ENCODE measurements at places on chromosomes 16 and 17.

GRCh38 chr17:43578404-43578698 lies 32.2 kb upstream of the ETV4 start:
- no peak for DNase-seq

DNA sequence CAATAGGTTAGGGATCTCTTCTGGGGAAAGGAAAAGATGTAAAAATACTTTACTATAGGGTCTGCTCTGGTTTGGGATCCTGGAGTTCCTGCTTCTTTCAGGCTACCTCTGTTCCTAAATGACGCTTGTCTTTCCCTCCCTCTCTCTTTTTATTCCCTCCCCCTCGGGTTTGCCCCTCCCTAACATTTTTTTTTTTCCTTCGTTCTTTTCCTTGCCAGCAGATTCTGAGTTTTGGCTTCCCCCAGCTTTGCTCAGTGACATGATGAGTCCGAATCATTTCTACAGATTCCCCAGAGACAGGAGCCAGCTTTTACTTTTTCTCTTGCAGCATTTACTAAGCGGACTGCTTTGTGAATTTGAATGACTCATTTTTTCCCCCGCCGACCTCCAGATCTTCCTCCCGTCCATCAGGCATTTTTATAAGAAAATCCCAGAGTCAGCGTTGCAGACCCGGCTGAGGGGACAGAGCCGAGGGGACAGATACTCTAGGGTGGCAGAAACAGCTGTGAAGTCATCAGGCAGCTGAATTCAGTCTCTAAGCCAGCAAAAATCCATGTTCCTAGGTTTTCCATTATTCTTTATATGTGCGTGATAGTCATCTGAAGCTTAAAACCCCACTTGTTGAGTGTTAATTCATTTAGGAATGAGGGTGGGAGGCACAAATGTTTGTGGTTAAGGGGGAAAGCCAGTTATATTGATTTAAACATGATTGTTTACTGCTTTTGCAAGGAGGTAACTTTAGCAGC lies at the start of gene TMEM100:
Gene TMEM100, minus strand, starts transcription at position 123 of the 746 bp plus-strand sequence. CDS start 1,794 bp downstream, outside the sequence.
- no peak for DNase-seq

GRCh38 chr16:16143931-16144330 lies 79.4 kb downstream of the ABCC6 start:
- no peak for DNase-seq

- no peak for DNase-seq
Measured at GRCh38 chr16:83808573-83809014, 816 bp downstream of the HSBP1 start.

DNA sequence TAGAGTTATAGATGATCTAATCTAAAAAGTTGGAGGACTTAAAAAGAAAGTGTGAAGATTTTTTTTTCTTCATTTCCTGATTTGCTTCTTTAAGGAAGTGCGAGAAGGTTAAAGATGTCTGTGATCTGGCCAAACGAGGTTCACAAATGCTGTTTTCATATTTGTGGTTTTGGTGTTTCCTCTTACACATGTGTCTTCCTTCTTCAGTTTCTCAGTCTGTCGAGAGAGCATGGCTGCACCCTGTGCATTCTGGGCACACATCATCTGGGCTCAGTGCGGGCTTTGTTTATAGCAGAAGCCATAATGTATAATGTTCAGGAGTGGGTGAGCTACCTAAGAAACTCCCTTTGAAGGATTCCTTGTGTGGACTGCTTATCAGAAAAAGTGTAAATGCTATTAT lies 260.4 kb upstream of the TBX2 start:
- DNase-seq = no peak

DNA sequence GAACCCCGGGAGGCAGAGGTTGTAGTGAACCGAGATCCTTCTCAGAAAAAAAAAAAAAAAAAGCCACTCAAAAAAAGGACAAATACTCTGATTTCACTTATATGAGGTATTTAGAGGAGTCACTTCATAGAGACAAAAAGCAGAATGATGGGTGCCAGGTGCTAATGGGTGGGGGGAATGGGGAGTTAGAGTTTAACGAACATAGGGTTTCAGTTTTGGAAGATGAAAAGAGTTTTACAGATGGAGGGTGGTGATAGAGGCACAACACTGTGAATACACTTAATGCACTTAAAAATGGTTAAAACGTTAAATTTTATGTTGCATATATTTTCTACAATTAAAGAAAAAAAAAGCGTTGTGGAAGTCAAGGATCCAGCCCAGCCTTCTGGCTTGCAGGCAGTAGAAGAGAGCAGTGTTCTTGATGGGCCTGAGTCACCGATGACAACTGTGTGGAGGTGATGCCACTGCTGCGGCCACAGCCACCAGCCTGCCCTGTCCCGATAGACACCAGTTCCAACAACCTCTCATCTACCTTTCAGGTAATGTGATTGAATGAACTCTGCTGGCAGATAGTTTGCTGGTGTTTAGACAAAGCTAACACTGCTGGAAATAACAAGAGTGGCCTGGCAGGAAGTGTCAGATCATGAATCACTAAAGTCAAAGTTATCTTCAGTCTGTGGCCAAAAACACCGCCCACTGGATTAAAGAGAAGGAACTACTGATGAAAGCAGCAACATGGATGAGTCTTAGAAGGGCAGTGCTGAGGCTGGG lies 49.9 kb upstream of the COX10 start:
- DNase-seq = no peak

GRCh38 chr16:69924777-69925191 lies 26.4 kb upstream of the CLEC18A start:
- DNase-seq = no peak

DNA sequence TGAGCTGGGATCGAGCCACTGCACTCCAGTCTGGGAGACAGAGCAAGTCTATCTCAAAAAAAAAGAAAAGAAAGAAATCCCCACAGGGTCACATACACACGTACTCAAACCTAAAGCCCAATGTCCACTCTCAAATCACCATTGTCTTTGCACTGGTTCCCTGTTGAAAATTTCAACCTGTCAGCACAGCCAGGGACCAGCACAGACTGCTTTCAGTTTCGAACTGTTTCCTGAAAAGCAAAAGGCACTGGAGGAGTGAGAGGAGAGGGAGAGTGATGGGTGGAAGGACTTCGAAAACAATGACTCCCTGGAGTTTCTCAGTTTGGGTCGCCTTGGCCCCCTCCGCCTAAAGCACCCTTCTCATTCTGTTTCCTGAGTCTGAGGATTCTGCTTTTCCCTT lies 9.0 kb upstream of the CD300C start:
- DNase-seq = no peak

DNA sequence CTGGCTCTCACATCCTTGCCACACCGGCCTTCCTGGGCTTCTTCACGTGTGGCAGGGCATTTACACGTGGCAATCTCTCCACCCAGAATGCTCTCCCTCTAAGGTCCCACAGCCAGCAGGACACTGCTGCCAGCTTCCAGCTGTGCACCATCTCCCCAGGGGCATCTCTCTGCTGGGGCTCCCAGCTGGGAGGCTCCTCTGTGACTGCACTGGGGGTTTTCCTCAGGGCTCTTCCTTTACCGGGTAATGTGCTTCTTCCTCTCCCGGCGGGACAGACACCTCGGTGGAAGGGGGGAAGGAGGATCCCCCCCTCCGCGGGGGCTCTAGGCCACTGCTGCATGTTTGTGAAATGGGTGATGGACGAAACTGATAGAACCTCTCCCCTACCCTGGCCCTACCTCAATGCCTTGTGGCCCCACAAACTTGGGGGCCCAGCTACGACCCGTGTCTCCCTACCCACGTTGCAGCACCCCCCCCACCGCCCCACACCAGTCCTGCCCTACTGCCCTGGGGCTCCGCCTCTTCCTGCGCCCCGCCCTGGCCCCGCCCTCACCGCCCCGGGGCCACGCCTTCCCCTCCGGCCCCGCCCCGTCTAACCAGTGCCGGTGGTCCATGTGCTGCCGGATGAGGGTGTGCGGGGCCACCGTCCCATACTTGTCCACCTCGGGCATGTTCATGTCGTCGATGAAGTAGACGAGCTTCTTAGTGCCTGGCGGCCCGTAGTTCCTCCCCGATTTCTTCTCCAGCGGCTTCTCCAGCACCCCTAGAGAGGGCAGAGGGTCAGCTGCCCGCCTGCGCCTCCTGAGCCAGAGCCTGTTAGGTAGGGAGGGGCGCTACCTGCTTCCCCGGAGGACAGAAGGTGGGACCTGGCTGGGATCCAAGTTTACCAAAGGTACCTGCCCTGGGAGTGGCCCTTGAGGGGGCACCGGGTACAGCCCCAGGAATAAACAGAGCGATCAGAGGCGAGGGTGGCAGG lies 92.6 kb downstream of the DNAH17 start:
- no peak for DNase-seq

DNA sequence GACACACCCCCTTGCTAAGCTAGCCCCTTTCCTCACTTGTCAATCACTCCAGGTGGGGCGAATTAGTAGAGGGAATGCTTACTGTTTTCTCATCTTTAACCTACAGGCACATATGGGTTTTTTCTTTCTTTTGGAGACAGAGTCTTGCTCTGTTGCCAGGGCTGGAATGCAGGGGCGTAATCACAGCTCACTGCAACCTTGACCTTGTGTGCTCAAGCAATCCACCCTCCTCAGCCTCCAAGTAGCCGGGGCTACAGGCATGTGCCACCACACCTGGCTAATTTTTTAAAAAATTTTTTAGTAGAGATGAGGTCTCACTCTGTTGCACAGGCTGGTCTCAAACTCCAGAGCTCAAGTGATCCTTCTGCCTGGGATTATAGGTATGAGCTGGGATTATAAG lies 38.7 kb upstream of the RHBDL3 start:
- no peak for DNase-seq

- no peak for DNase-seq
Measured at GRCh38 chr16:10950393-10950792, 6.0 kb downstream of the CLEC16A start.

- DNase-seq = no peak
Measured at GRCh38 chr16:50425648-50426047, 56.9 kb upstream of the BRD7 start.

- DNase-seq = no peak
Measured at GRCh38 chr16:66442502-66443268, 15.6 kb downstream of the BEAN1 start.

DNA sequence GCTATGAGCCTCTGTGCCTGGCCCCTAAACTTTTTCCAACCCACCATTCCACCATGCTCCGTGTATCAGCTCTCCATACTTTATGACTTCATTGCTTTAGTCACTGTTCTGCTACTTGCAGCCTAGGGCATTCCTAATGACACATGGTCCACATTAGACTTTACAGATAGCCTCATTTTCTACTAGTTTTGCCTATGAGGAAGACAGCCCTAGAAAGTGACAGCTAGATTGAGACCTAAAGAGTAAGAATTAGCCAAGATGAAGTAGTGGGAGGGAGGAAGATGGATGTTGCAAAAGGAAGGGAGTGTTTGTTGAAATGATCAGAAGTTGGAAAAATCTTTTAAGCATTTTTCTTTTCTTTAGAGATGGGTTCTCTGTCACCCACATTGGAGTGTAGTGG lies 11.0 kb downstream of the C16orf54 start:
- no peak for DNase-seq

GRCh38 chr17:12523244-12523643 lies 142.4 kb upstream of the MYOCD start:
- DNase-seq = no peak

- DNase-seq = no peak
Measured at GRCh38 chr16:4688674-4689045, 4.7 kb upstream of the NUDT16L1 start.

DNA sequence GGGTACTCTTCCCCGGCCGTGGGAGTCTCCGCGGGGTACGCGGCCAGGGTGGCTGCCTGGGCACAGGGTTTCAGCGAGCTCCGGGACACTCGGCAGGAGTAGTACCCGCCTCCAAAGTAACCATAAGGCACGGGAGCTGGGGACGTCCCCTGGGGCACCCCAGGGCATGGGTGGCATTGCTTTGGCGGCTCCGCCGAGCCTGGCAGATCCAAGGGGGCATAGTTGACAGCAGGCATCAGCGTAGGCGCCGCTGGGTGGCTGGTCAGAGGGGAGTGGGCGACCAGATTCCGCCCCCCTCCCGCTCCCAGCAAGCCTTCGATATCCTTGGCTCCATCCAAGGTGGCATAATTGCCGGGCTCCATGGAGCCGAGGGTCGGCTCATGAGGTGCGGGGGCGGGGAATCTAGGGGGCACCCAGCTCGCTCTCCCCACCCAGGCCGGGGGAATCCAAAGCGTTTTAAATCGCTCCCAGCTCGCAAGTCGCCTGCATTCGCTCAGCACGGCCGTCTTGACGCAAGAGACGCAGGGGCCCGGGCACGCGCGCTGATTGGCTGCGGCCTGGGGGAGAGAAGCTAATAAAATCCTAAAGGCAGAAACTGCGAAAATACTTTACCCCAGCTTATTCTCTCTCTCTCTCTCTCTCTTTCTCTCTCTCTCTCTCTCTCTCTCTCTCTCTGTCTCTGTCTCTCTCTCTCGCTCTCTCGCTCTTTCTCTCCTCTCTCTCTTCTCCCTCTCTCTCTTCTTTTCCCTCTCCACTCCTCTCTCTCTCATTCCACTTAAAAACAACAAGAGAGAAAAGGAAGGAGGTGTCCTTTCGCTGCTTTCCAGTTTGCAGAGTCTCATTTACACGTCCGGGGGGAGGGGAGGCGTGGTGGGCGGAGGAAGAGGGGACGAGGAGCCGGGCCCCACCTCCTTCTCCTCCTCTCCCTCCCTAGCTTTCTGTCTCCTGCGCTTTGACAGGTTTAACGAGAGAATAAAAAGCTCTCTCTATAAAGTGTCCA lies at the start of gene HOXB13:
Gene HOXB13, minus strand, starts transcription at position 519 of the 1,000 bp plus-strand sequence. Its CDS starts 157 bp downstream, at position 362.
- DNase-seq = no peak

DNA sequence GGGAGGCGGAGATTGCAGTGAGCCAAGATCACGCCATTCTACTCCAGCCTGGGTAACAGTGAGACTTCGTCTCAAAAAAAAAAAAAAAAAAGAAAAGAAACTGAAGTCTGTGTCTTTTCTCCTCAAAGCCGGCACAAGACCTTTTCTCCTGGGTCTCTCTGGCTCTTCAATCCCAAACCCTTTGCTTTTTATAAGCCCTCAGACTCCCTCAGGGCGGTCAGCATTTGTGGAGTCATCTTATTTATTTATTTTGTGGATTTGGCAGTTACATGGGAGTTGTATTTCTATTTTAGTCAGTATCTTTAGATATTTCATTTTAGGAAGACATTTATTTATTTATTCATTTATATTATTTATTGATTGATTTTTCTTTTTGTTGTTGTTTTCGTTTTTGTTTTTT lies 57.7 kb upstream of the MAP3K14 start:
- DNase-seq = no peak

- DNase-seq = no peak
Measured at GRCh38 chr16:62014319-62014923, 21.8 kb downstream of the CDH8 start.

- no peak for DNase-seq
Measured at GRCh38 chr17:44216173-44216572, 3.3 kb downstream of the UBTF start.

DNA sequence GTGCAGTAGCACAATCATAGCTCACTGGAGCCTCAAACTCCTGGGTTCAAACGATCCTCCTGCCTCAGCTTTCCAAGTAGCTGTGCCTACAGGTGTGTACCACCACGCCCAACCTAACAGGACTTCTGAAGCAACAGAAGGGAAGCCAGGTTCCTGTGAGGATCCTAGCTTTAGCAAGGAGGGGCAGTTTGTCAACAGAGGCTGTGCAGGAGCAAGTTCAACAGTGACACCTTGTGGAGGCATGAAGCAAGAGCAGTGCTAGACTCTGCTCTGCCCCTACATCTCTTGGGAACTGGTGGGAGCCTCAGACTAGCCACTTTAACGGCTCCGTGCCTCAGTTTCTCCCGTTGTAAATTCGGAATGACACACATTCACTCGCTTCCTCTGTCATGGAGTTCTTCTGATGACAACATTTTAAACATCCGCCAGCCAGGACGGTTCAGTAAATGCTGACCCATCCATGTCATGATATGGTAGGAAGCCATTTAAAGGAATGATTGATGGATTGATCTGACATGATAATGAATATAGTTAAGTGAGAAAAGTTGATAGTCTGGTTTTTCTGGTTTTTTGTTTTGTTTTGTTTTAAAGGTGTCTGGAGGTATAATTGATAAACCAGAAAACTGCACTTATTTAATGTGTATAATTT lies 218.7 kb downstream of the MRTFB start:
- no peak for DNase-seq
